Activated CD4-positive, alpha-beta T cell treated with anti-CD3 and anti-CD28 coated beads, Interleukin-2, amount 50 U/mL, for 24 hours (primary cell): ENCODE measurements at places on chromosomes 1 and 21.

DNA sequence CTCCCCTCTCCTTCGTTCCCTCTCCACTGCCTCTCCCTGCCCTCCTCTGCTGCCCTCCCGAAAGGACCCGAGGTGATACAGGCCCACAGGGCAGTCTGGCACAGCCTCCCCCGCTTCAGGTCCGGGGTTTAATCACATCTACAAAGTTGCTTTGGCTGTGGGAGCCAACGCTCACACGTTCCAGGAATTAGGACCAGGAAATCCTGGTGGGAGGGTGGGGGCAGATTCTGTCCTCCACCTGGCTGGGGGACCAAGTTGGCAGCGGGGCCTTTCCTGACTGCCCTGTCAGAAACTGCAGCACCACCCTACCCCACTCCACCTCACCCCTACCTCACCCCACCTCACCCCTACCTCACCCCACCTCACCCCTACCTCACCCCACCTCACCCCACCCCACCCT, 95.1 kb downstream of the WDR4 start:
- no peak for DNase-seq

- no peak for DNase-seq
These were observed 4.5 kb upstream of the TOR3A start for GRCh38 chr1:179077396-179077795.

DNA sequence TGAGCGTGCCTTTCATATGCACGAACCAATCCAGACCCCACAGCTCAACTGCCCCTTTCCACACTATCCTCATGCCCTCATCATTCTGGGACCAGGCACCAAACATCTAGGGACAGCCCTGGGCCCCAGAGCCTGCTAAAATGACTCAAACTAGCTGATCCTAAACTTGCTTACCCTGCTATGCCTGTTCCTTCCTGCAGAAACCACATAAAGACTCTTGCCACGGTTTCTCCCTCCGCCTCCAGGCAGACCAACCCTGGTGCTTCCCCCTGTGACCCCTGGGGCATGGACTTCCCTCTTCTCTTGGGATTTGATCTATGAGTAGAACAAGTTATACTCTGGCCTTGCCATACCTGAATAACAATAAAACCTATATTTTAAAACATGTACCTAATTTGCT, 138.0 kb upstream of the CD34 start:
- DNase-seq = no peak

GRCh38 chr21:29786496-29787360, 153.1 kb downstream of the GRIK1 start:
- DNase-seq = no peak

DNA sequence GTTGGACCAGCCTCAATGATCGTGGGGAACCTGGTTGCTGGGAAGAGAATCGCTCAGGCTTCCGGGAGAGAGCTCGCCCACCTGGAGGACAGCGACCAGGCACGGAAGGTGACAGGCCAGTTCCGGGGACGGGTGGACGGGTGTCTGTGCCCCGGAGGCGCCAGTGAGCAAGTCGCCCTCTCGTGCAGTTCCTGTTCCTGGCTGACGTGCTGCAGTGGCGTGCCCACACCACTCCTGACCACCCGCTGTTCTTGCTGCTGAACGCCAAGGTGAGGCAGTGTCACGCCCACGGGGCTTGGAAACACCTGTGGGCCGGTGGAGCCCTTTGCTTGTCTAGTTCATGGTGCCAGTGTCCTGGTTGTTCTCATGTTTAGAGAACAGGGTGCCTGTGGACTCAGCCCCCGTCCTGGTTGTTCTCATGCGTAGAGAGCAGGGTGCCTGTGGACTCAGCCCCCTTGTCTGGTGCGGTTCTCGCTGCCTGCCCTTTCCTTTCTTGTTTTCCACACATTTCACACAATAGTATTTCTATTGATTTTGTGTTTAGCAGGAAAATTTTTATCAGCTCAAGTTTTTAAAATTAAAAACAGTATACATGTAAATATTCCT, 53.1 kb downstream of the S100B start:
- DNase-seq = no peak

- no peak for DNase-seq
These were observed 8.6 kb downstream of the CLDN14 start for GRCh38 chr21:36471254-36471723.

GRCh38 chr1:158005224-158005623, 11.8 kb downstream of the KIRREL1 start:
- DNase-seq = no peak

GRCh38 chr1:2786329-2787162, 14.9 kb downstream of the TTC34 start:
- peak; percentile 63 for DNase-seq

DNA sequence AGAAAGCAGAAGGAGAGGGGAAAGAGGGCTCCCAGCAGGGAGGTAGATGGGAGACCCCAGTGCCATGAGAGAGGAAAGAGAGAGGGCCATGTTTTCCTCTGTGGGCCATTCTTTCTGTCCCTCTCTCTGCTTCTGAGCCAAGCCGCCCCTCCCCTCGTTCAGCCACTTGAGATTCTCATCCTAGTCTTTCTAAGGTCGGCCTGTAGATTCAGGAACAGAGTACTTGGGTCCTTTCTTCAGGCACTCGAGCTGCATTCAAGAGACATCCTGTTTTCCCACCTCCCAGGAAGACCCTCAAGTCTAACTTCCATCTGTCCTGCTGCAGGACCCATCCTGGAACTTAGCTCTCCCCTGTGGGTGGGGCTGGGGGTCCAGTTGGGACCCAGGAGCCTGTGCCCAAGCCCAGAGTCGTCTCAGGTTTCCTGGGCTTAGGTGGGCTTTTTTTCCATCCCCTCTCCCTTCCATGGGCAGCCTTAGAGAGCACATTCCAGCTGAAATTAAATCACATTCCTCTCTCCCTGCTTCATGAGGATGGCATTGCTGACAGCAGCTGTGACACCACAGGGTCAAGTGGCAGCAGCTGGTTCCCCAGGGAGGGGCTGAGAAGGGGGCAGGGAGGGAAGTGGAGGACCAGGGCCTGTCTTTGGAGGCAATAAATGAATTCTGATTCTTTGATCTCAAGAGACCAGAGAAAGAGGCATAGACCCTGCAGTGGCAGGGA, 13.0 kb downstream of the NES start:
- DNase-seq = no peak

DNA sequence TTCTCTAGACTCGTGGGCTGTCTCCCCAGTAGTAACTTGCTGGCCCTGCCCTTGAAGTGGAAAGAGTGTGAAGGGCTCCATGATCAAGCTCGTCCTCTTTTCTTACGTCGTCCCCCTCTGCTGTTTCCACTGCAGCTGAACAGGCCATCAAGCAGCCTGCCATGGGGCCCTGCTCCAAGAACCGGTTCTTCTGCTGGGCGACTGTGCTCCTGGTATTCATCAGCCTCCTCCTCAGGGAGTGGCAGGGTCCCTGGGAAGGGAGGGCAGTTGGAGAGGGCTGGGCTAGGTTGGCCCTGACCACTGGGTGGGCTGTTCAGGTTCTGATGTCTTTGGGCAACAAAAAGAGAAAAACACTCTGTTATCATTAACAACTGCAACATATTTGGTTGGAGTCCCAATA, 151.5 kb downstream of the FCRL5 start:
- no peak for DNase-seq

- DNase-seq = no peak
These were observed 21.5 kb upstream of the STMN1 start for GRCh38 chr1:25927521-25928265.

- no peak for DNase-seq
These were observed 249.2 kb upstream of the NFIA start for GRCh38 chr1:60833173-60833572.

DNA sequence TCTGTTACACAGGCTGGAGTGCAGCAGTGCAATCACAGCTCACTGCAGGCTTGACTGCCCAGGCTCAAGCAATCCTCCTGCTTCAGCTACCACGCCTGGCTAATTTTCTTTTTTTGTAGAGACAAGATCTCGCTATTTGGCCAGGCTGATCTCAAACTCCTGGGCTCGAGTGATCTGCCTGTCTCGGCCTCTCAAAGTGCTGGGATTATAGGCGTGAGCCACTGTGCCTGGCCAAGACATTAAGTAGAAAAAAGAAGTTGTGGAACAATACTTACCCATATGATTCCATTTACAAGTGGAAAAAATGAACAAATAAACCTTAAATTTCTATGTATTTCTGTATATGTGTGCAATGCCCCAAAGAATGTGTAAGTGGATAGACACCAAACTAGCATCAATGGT, 30.3 kb upstream of the ID3 start:
- DNase-seq = no peak

DNA sequence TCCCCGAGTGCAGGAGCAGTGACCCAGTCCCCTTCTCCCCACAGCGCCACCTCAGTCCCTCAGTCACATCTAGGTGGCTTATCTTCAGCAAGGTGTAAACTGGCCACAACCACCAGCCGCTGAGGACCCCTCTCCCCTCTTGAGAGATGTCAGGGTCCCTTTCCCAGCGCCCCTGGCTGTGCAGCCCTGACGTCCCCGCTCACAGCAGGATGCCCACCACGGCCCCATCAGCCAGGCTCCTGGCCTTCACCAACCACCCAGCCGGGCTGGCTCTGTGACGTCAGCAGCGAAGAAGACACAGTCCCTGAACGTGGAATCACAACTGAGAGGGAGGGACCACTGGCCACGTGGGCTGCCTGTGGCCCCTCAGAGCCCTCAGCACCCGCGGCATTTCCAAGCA, 249.4 kb downstream of the NPHP4 start:
- no peak for DNase-seq

GRCh38 chr1:67785847-67786753, 47.2 kb downstream of the GNG12 start:
- DNase-seq = no peak

GRCh38 chr1:99465176-99465900, 180.6 kb upstream of the PALMD start:
- no peak for DNase-seq

DNA sequence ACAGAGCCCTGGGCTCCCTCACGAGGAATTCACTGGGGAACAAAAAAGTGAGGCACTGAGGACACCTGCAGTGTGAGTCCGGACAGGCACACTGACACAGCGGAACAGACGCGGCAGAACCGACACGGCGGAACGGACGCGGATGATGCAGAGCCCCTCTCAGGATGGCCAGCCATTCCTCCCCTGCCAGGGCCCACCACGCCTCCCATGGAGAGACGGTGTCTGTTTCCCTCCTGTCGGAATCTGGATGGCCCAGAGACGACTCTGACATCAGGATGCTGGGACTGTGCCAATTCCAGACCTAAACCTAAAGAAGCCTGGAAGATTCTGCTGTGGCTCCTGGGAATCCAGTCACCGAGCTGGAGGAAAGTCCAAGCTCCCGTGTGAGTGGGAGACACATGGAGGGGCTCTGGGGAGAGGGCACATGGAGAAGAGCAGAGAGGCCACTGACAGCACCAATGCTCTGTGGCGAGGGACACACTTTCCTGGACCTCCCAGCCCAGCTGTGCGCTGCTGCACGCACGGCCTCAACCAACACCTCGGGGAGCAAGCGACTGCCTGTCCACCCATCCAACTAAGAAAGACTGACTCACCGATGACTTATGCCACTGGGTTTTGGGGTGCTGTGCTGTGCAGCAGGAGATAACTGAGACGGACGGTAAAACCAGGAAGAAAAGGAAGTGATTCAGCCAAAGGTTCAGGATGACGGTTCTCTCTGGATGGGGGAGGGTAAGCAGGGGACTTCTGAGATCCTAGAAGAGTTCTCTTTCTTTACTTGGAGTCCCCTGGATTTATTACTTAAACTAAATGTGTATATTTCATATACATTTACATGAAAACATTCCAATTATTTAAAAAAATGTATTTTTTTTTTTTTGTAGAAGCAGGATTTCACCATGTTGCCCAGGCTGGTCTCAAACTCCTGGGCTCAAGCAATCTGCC, 23.3 kb downstream of the ZBTB17 start:
- peak; percentile 40 for DNase-seq

DNA sequence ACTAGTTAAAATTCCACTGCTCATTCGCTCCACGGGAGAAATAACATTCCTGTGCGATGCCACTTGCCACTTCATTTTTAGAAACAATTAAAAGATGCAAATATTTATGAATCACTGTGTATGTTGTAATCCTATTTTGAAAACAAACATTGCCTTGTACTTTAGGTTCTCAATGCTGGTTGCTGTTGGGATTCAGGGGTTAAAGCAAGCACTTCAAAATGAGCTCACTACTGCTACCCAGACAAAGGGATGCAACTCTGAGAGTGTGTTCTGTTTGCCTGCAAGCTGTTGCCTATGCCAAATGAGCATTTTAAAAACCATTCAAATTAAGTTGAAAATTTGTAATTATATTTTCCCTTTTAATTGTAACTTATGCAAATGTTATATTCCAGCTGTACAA, 87.5 kb downstream of the RWDD3 start:
- DNase-seq = no peak

DNA sequence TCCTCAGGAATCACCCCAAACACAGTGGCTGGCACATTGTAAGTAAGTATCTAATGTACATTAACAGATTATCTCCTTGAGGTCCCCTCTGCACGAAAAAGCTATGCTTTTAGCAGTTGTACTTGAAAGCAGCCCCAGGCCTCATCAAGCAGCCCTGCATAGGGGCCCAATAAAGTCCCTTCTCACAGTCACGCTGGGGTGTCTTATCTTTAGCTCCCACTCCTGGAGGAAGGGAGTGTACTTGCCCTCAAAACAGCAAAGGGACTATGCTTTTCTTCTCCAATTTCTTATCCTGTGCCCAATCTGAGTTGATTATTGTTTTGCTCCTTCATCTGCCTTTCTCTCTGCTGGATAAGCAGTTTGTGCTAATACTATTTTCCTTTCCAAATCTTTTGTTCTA, 168.8 kb upstream of the PLXNA2 start:
- no peak for DNase-seq

DNA sequence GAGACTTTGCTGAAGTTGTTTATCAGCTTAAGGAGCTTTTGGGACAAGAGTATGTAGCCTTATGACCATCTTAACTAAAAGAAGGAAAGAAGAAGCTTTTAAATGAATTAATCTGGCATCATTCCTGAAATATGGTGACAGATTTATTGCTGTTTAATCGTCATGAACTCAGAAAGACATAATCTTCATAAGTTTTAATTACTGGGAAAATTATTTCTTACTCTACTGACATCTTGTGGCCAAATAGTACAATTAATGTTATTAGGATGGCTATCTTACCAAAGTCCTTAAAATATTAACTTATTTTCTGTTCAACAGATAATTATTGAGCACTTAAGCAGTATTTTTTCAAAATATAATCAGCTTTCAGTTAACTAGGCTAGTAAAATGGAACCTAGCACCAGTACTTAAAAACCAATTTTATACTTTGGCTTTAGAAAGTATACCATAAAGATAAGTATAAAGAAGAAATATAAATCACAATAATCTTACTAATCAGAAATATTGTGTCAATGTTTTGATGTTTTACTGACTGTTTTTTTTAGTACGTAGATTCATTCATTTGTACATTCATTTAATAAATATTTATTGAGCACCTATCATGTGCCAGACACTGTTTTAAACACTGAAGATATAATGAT, 34.7 kb upstream of the GPR25 start:
- no peak for DNase-seq

DNA sequence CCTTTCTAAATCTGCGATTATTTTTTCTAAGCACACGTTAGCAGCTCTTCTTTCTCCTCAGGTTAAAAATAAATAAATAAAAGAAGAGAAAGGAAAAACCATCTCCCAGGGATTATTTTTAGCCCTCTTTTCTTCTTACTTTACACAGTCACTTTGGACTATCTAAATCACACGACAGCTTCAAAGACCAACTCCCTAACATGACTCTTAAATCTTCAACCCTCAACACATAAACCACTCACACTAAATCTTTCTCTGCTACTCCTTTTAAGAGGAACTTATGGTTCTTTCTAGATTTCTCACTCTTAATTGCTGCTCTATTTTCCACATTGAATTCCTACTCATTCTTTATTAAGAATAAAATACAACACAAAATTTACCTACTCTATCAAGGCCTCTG, 1095.0 kb upstream of the B3GALT2 start:
- no peak for DNase-seq

GRCh38 chr1:36511804-36512798, 29.4 kb upstream of the CSF3R start:
- DNase-seq = no peak

GRCh38 chr1:145716641-145717345, 2.5 kb upstream of the CD160 start:
- no peak for DNase-seq
